ENCODE measurements at places on chromosomes 16 and 17. TPM values are rescaled to one million over a fixed set of nuclear protein-coding genes. Genes with fewer than 3 reads are reported as not detected.

DNA sequence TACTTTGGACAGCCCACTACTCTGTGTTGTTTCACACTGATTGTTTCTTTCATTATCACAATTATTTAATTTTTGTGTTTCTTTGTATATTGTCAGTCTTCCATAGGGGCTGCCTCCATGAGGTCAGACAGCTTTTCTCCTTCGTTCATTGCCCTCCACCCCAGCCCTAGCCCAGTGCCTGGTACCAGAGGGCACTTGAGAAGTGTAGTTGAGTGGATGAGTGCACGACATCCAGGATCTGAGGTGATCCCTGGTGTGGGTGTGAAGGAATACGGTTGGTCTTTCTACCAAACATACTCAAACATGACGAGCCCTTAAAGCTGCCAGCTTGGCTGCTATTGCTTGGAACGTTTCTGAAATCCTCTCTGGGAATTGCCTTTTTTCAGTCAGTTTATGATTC lies 37.9 kb downstream of the DHRS7B start:
- DNase-seq = no peak
- no peaks in the 10 kb centered on the region for H3K4me1 ChIP-seq
- H3K27me3 ChIP-seq = no peaks in the 10 kb centered on the region
- H3K27ac ChIP-seq = no peak overlapping the region

DNA sequence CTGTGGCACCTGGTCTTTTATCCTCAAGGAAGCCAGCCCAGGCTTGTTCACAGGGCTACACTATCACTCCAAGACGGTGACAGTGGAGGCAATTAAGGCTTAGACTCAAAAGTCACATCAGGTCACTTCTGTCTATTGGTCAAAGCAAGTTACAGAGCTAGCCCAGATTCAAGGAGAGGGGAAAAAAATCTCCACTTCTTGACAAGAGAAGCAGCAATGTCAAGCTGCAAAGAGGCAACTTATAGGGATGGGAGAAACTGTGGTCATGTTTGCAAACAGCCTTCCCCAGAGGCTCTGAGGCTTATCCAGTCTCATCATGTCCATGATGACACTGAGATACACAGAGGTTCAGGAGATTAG lies 31.6 kb downstream of the SERPINF1 start:
- H3K36me3 ChIP-seq = peaks cover 7% of the 10 kb centered on the region
- no peaks in the 10 kb centered on the region for H3K27me3 ChIP-seq
- H3K4me1 ChIP-seq = no peaks in the 10 kb centered on the region
- no peak overlapping the region for H3K4me3 ChIP-seq
- no peak for DNase-seq
- no peak overlapping the region for H3K27ac ChIP-seq

DNA sequence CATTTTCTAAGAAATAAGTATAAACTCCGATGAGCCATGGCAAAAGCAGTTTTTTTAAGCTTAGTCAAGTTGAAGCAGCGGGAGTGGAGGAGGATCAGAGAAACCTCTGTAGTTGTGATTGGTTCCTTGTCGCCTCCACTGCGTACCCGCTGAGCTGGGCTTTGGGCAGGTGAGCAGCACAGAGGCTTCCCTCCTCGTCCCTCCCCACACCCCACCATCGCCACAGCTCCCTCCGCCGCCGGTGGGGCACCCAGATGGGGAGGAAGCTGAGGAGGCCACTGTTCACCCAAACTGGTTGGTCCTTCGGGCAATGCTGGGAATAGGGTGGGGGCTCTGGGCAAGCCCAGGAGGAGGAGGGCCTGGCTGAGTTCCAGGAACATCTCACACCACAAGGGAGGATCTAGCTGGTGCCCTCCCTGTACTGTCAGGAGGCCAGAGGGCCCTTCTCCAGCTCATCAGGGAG lies 5.2 kb upstream of the MRPL38 start:
- no peak overlapping the region for H3K27ac ChIP-seq
- H3K27me3 ChIP-seq = no peaks in the 10 kb centered on the region
- DNase-seq = no peak
- H3K4me3 ChIP-seq = no peak overlapping the region
- no peaks in the 10 kb centered on the region for H3K4me1 ChIP-seq

DNA sequence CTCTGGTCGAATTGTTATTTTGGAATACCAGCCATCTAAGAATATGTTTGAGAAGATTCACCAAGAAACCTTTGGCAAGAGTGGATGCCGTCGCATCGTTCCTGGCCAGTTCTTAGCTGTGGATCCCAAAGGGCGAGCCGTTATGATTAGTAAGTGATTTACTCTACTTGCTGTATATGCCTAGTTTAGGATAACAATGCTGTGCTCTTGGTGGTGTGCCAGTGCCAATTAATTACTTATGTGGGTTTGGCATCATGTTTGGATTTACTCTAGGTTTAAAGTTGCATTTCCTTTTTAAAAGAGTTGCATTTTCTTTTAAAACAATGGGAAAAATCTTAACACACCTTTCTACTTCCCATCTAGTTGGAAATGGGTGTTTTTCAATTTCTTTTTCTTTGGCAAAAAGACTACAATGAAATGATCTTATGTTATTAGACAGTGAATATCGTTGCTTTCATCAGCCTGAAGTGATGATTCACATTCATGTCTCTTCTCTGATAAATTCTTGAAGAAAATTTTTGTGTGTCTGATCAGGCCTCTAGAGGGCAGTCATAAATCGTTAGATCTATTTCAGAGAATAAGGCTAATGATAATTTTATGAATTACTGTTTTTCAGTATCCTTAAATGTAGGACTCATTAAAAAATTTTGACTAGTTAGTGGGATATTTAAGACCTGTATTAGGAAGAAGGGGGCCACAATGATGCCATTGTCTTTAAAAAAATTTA lies 5.6 kb downstream of the SF3B3 start:
- H3K36me3 ChIP-seq = peaks cover 47% of the 10 kb centered on the region
- no peaks in the 10 kb centered on the region for H3K4me1 ChIP-seq
- no peak overlapping the region for H3K27ac ChIP-seq
- no peaks in the 10 kb centered on the region for H3K27me3 ChIP-seq

- peaks cover 10% of the 10 kb centered on the region for H3K4me1 ChIP-seq
- H3K36me3 ChIP-seq = no peaks in the 10 kb centered on the region
- H3K4me3 ChIP-seq = no peak overlapping the region
- no peaks in the 10 kb centered on the region for H3K27me3 ChIP-seq
- no peak for DNase-seq
Measured at GRCh38 chr16:4960579-4960978, 2.4 kb downstream of the SEC14L5 start.

DNA sequence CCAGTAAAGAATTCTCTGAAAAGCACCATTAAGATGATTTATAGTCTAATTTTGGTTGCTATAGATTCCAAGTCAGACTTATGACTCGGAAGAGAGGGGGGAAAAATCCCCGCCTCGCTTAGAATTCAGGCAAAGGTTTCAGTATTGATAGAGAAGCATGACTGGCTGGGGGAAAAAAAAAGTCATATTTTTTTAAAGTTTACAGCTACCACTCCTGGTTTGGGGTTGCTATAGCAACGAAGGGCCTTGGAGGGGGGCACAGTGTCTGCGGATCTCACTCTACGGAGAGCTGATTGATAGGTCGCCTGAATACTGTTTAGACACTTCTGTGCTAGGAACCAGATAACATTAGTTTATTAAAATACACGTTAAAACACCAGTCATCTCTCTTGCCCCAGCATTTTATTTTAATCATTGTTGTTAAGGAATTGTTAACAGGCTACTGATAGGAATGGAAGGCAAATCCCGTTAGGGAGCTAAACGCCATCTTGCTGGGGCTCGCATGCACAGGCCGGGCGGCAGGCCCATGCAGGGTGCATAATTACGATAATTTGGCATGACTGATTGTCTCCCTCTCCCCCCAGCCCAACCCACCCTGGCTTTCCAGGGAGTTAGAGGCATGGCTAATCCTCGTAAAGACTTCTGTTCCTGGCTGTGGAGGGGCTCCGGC lies 380.0 kb upstream of the XYLT1 start:
- H3K4me3 ChIP-seq = no peak overlapping the region
- H3K27me3 ChIP-seq = no peaks in the 10 kb centered on the region
- no peak overlapping the region for H3K27ac ChIP-seq
- no peaks in the 10 kb centered on the region for H3K4me1 ChIP-seq

- no peaks in the 10 kb centered on the region for H3K36me3 ChIP-seq
- DNase-seq = no peak
- no peak overlapping the region for H3K27ac ChIP-seq
- no peak overlapping the region for H3K4me3 ChIP-seq
- no peaks in the 10 kb centered on the region for H3K4me1 ChIP-seq
Measured at GRCh38 chr16:82010649-82011048, 621 bp downstream of the SDR42E1 start.

DNA sequence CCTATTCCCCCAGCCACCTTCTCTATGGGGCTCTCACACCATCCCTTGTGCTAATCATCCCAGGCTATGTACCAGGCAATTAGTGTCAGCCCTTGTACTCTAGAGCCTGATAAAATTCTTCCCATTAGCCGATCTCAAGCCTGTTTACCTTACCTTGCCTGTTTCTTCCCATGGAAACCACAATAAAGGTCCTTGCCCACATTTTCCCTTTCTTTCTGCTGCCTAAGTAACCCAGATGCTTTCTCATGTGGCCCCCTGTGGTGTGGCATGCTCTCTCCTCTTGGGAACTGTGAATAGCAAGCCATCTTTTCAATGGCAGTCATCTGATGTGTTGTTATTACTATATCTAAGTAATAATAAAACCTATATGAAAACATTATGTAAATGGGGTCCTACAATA lies 265.8 kb upstream of the ELAC2 start:
- no peaks in the 10 kb centered on the region for H3K36me3 ChIP-seq
- H3K4me1 ChIP-seq = no peaks in the 10 kb centered on the region
- no peak overlapping the region for H3K4me3 ChIP-seq
- no peak for DNase-seq
- H3K27me3 ChIP-seq = no peaks in the 10 kb centered on the region

DNA sequence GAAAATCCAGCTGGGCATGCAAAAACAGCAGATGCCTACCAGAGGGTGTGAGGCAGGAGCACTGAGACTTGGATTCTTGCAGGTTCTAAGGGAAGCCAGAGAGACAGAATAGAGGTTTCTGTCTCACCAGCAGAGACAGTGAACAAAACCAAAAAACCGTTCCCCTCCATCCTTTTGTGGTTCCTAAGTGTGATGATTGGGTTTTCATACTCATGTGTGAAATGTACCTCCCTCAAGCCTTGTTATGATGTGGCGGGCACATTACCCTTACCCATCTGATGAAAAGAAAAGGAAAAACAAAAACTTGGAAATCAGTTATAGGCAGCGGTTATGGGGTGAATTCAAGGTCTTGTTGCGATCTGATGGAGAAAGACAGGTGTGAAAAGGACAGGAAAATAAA lies 172.6 kb upstream of the CDH13 start:
- H3K27me3 ChIP-seq = no peaks in the 10 kb centered on the region
- DNase-seq = no peak
- H3K36me3 ChIP-seq = no peaks in the 10 kb centered on the region
- no peaks in the 10 kb centered on the region for H3K4me1 ChIP-seq

- peaks cover 9% of the 10 kb centered on the region for H3K4me1 ChIP-seq
- H3K27me3 ChIP-seq = no peaks in the 10 kb centered on the region
- no peaks in the 10 kb centered on the region for H3K36me3 ChIP-seq
- no peak overlapping the region for H3K4me3 ChIP-seq
- no peak for DNase-seq
Measured at GRCh38 chr16:72255786-72256185, 83.8 kb upstream of the PMFBP1 start.

GRCh38 chr16:87286839-87287626 lies 30.2 kb downstream of the C16orf95 start:
- DNase-seq = no peak
- H3K27ac ChIP-seq = no peak overlapping the region
- H3K4me1 ChIP-seq = no peaks in the 10 kb centered on the region
- H3K4me3 ChIP-seq = no peak overlapping the region
- H3K36me3 ChIP-seq = no peaks in the 10 kb centered on the region

DNA sequence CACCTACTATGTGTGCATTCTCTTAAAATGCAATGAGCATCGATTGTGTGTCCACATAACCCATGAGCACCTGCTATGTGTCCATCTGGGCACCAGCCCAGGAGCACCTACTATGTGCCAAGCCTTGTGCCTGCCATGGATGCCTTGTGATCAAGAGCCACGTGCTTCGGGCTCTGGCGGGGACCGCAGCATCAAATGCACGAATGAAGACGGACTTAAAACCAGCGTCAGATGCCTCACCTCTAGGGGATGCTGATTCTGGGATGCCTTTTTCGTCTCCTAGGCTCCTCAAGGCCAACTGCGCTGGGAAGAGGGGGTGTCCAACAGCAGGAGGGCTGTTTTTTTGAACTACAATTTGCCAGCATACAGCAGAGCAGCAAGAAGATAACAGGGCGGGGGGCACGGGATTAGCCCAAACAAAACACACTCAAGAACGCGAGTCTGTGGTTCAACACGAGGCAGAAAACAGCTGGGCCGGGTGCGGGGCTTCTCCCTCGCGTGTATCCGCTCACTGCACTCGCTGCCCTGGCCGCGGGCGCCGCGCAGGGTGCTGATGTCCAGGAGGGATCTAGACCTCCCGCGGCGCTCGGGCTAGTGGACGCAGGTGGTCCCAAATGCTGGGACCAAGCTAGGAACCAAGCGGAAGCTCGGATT lies 1.2 kb upstream of the GLIS2 start:
- peaks cover 42% of the 10 kb centered on the region for H3K4me1 ChIP-seq
- peaks cover 12% of the 10 kb centered on the region for H3K27me3 ChIP-seq
- no peak for DNase-seq
- peak overlapping the region; percentile 57 for H3K4me3 ChIP-seq
- H3K27ac ChIP-seq = peak overlapping the region; percentile 39

- H3K4me3 ChIP-seq = no peak overlapping the region
- no peak for DNase-seq
- H3K36me3 ChIP-seq = peaks cover 4% of the 10 kb centered on the region
- H3K27ac ChIP-seq = no peak overlapping the region
- H3K27me3 ChIP-seq = no peaks in the 10 kb centered on the region
Measured at GRCh38 chr17:78040440-78041385, 82.2 kb downstream of the TNRC6C start.

DNA sequence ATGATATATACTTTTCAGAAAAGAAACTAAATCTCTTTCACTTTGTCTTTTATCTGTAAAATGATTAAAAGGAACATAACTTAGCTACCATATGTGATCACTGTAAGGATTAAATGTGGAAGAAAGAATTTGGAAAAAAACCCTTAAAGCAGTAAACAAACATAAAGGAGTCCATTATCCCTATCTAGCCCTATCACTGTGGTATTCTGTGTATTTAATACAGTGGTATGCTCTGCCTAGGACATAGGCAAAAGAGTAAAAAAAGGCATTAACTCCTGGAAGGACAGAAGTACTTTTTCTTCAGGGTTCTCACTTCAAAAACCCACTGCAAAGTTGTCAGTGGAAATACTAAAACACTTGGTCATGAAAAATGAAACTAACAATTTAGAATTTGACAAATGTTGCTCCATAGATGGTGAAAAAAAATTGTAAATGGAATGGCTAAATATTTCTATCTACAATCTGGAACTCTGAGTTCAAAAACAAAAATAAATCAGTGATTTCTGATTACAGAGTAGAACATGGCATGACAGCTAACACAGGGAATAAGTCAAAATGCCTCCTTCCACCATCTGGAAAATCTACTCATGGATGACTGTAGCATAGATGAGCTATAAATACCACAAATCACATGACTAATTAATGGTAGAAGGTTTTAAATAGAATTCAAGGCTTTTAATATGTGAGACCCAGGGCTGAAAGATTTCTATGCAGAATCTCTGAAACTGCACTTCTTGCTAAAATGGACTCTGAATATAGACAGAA lies 140.1 kb downstream of the ITFG1 start:
- H3K4me3 ChIP-seq = no peak overlapping the region
- DNase-seq = no peak
- H3K4me1 ChIP-seq = no peaks in the 10 kb centered on the region
- no peaks in the 10 kb centered on the region for H3K27me3 ChIP-seq
- H3K27ac ChIP-seq = no peak overlapping the region

The ZNF267 gene
- total RNA-seq = 28.3 TPM

The KRT15 gene
- 0.13 TPM for total RNA-seq

The TNP2 gene
- not detected for total RNA-seq

The RAB34 gene
- 237 TPM for total RNA-seq

The SLC13A2 gene
- total RNA-seq = not detected

The SLFN12L gene
- total RNA-seq = not detected

The TBC1D3H gene
- total RNA-seq = not detected

The RUNDC3A gene
- 6.1 TPM for total RNA-seq

The CCDC200 gene
- total RNA-seq = not detected

The SLC43A2 gene
- total RNA-seq = 6.6 TPM
